ENCODE measurements at places on chromosomes 12 and 14.

DNA sequence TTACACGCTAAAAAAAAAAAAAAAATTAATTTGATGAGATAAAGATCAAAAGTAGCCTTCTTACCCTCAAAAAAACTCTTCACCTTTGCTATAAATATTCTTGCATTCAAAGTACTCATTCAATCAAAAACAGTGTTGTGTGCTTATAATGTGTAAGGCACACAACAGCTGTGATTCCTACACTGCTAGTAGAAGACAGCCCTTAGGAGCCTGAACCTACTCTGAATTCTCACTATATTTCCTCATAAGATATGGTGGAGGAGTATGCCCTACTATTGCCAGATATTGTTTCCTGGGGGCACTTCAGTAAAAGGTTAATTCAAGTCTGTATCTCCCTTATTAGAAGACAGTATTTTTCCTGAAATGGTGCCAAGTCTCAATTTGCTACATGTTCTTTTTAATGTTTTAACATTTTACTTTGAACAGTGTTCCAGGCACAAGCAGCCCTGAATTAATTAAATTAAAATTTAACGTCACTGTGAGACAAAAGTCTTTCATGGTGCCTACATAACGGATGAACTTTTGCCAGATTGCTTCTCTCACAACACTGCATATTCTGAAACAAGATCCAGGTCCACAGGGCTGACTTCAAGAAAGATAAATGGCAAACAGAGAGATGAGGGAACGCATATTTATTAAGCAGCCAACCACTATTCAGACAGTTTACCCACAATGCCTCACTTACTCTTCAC lies 19.3 kb downstream of the PPP2R5E start:
- DNase-seq = no peak

DNA sequence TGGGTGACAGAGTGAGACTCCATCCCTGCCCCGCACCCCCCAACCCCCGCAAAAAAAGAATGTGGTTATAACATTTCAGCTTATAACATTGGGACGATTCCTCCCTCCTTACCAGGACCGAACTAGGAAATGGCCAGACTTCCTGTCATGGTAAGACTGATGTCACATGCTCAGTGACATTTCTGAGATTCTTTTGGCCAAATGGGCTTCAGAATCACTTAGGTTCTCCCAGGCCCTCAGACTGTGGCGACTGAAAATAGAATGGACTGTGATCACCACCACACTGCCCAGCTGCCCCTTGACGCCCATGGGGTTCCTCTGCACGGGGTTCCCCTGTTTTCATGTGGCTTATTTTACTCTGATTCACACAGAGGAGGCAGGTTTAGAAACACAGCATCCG lies 115.0 kb upstream of the EVL start:
- DNase-seq = no peak

- DNase-seq = no peak
Measured at GRCh38 chr12:11949738-11950411, 120.9 kb upstream of the BCL2L14 start.

DNA sequence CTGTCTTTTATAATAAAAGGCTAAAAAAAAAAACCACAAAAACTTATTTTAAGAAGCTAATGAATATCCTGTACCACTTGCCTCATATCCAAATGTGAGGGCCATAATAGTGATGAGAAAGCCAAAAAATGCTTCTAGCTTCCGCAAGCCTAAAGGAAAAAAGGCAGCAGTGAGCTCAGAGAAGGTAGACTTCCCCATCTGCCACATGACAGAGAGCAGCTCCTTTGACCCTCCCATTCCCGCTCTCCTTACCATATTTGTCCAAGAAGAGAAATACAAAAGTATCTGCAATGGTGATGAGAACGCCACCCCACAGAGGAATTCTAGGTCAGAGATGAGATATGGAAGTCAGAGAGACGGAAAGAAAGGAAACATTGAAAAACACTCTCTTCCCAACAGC lies 27.1 kb downstream of the SLC11A2 start:
- DNase-seq = no peak

DNA sequence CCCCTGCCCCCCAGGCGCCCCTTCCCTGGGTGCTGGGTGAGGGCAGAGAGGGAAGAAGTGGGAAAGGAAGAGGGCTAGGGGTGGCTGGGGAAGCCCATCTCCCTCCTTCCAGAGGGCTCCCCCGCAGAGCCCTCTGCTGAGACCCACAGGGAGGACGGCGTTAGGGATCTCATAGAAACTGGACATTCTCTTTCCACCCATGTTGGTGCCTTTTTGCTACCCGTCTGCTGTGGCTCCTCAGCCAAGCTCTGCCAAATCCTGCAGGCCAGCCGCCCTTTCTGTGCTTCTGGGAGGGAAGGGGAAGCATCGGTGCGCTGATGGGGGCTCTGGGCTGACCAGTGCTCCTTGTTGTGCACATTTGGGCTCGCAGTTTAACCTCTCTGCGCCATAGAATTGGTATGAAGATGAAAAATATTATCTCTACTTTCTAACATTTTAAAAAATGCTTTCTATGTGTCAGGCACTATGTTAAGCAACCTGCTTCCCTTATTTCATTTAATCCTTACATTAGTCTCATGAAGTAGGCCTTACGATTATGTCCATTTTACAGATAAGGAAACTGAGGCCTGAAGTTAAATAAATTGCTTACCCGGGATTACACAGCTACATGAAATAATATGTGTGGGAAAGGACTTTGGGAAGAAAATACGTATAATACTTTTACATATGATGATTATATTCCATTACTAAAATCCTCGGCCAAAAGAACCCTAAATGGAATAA lies 981 bp downstream of the SLC48A1 start:
- no peak for DNase-seq

- DNase-seq = no peak
Measured at GRCh38 chr12:119843100-119843499, 34.0 kb downstream of the CIT start.

GRCh38 chr12:75935539-75936242 lies 95.9 kb downstream of the PHLDA1 start:
- no peak for DNase-seq

GRCh38 chr12:1688086-1688710 lies 2.7 kb upstream of the ADIPOR2 start:
- no peak for DNase-seq

GRCh38 chr12:39803151-39803550 lies 183.5 kb upstream of the ABCD2 start:
- DNase-seq = no peak

- no peak for DNase-seq
Measured at GRCh38 chr12:45008211-45008610, 42.7 kb downstream of the DBX2 start.

DNA sequence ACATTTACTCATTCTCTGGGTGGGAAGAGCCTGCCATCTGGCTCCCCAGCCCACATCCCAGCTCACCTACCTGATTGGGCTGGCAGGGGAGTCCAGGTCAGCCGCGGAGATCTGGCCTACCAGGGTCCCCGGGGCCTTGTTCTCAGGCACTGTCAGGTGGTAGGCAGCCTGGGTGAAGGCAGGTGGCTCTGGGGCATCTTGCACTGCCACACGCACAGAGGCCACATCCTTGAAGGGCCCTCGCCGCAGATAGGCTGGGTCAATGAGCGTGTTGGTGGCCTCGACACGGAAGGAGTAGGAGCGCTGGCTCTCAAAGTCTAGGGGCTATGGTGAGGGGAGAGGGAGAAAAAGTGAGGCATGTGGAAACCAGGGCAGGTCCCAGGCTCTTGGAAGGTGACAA lies 3.9 kb downstream of the CDH24 start:
- peak; percentile 83 for DNase-seq

- no peak for DNase-seq
Measured at GRCh38 chr14:68232300-68233055, 412.9 kb downstream of the RAD51B start.

DNA sequence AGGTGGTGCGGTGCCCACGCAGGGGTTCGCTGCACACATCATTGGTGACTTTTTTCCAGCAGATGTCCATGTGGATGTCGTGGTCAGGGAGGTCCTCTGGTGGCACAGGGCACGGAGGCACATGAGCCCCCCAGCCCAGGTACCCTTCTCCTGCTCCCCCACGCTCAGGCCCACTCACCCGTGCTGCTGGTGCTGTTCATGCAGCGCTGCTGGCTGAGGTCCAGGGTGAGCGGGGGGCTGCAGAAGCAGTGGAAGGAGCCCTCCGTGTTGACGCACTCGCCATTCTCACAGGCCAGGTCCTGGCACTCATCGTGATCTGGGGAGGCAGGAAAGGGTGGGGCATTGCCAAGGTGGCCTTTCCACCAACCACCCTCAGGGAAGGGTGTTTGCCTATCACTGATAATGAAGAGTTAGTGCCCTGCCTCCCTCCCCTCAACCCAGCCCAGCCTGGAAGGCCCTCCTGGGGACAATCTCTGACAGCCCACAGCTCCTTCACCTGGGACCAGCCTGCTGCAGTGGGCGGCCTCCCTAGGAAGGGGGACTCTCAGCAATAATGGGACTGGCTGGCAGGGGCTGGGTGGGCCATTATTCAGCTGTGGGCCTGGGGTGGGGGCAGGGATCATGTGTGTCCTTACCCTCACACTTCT lies 9.8 kb downstream of the ISCA2 start:
- DNase-seq = no peak

DNA sequence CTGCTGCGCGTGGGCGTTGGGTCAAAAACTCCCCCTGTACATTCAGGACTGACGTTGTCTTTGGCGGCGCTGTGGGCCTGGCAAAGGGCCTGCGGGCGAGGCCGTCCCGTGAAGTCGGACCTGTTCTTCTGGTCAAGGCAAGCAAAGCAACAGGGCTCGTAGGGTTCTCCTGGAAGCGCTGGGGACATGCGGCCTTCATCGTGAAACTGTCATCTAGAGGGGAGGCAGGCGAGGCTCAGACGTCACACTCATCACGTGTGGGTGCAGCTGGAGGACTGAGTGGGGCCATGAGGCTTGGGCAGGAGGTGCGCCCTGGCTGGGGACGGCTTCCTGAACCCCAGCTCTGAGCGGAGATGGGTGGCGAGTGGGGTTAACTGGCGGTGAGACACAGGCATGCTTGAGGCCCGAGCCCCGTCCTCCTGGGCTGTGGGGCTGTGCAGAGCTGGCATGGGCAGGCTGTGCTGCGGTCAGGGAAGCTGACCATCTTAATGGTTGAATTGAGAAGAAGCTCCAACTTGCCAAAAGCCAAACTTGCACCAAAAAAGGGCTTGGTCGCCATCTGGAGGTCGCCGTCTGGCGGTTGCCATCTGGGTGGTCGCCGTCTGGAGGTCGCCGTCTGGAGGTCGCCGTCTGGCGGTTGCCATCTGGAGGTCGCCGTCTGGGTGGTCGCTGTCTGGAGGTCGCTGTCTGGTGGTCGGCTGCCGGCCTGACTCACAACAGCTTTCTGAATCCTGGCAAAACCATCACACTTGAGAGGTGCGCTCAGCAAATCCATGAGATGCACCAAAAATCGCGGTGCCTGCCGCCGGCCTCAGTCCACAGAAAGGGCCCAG lies 66.2 kb downstream of the NOC4L start:
- no peak for DNase-seq

- no peak for DNase-seq
Measured at GRCh38 chr14:88154321-88154720, 149.4 kb downstream of the GPR65 start.

Measured in mesenteric fat pad (tissue), 1 donor.